ENCODE measurements at places on chromosomes 2 and 18.

DNA sequence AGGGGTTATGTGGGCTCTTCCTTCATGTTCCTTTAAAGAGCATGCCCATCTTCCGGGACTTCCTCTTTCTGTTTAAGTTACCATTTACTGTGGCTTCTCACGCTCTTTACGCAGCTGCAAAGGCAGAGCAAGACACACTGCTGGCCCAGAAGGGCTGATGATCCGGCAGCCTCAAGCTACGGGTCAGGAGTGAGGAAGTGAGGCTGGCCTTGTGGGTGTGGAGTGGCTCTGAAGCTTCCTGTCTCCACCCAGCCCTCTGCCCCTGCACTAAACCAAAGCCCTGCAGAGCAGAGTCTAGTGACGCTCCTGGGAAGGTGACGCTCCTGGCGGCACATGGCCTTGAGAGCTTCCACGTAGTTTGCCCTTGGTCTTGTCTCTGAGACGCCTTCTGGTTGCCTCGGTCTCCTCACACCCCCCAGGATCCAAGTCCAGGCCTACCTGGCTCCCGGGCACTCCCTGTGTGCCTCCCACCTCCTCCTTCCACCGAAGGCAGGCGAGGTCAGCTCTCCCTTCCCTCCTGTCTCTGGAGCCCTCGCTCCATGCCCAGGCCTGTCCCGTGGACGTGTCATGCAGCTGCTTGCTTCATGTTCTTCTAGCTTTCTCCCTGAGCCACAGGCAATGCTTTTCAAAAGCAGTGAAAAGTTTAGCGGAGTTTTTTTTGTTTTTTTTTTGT lies 50.3 kb downstream of the ARL4C start:
- no peak for DNase-seq

DNA sequence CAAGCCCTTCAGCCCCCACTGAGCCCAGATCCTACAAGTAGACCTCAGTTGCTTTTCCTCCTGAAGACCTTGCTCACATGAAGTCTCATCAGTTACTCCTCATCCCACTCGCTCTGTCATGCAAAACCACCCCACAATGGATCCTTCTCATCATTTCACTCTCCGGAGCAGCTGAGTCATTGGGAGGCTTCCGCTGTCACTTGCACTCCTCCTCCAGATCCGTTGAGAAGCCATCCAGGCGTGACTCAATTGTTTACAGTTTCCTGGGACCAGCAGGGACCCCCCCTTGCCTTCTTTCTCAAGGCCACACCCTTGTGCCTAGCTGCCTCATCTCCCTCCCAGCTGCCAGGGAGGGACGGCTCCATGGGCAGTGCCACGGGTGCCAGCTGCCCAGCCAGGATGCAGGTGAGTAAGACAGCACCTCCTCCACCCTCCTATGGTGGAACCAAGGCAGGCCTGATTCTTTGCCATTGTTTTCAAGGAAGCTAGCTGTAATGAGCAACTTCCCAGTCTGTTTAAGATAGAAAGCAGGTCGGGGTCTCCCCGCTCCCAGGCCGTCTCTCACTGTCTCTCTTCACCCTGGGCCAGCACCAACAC lies 16.3 kb downstream of the GPR55 start:
- no peak for DNase-seq

DNA sequence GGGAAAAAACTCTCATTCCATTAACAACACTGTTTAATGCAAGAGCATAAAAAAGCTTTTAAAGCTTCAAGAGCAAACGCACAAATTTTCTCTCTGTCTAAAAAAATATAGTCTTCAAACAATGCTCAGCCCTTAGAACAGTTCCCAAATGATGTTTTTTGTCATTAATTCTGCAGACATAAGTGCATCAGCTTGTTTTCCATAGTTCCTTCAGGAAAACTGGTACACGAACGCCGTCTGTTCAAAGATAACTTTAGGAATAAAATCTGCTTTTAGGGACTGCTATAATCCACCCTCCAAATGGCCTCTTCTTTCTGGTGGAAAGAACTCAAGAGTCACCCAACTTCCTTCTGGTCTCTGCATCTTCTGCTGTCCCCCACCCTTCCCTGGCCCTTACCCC lies 98.2 kb upstream of the SLC66A3 start:
- DNase-seq, result no peak

DNA sequence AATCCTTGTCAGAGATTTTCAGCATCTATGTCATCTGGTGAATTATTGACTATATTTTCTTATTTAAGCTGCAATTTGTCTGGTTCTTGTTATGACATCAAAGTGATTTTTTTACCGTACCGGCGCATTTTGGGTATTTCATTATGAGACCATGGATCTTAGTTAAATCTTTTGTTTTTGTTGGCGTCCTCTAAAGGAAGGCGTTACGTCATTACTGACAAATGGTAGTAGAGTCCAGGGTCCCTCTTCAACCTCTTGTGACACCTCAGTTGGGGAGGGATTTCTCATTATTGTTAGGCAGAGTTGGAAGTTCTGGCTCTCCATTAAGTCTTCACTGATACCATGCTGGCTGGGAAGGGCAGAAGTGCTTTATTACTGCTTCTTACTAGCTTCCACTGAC lies 175.8 kb upstream of the MMADHC start:
- DNase-seq, result no peak

DNA sequence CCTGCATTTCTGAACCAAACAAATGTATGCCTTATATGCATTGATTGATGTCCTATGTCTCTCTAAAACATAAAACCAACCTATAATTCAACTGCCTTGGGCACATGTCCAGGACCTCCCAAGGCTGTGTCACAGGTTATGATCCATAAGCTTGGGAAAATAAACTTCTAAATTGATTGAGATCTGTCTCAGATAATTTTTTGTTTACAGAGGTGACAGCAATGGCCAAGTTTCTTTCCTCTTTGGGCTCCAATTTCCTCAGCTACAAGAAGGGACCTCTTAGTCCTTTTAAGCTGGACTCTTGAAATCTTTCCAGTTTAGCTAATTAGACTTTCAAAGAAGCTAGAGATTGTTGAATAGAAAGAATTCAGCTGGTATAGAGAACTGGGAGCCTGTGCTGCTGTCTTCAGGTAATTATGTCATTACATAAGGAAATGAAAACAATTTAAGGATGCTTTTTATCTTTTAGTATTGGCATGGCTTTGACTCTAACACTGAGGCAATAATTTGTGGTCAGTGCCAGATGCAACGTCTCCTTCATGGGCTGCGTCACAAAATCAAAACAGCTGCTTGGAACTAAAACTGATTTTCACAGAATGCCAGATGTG lies 412.1 kb upstream of the TRIB2 start:
- no peak for DNase-seq

- DNase-seq, result no peak
These were observed 44.8 kb downstream of the MARCHF4 start for GRCh38 chr2:216327447-216327935.

- no peak for DNase-seq
These were observed 146.6 kb downstream of the ZNF516 start for GRCh38 chr18:76348267-76349066.

DNA sequence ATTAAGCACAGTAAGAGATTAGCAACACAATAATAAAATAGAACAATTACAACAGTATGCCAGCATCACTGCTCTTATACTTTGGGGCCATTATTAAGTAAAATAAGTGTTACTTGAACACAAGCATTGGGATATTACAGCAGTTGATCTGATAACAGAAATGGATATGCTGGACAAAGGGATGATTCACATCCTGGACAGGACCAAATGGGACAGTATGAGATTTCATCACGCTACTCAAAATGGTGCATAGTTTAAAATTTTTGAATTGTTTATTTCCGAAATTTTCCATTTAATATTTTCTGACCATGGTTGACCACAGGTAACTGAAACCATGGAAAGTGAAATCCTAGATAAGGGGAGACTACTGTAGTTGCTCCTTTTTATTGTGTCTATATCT lies 138.2 kb downstream of the UBR3 start:
- no peak for DNase-seq

- DNase-seq, result no peak
These were observed 50.5 kb downstream of the KCTD1 start for GRCh38 chr18:26497866-26498265.

GRCh38 chr2:232999354-232999753 lies 13.7 kb downstream of the NGEF start:
- no peak for DNase-seq

DNA sequence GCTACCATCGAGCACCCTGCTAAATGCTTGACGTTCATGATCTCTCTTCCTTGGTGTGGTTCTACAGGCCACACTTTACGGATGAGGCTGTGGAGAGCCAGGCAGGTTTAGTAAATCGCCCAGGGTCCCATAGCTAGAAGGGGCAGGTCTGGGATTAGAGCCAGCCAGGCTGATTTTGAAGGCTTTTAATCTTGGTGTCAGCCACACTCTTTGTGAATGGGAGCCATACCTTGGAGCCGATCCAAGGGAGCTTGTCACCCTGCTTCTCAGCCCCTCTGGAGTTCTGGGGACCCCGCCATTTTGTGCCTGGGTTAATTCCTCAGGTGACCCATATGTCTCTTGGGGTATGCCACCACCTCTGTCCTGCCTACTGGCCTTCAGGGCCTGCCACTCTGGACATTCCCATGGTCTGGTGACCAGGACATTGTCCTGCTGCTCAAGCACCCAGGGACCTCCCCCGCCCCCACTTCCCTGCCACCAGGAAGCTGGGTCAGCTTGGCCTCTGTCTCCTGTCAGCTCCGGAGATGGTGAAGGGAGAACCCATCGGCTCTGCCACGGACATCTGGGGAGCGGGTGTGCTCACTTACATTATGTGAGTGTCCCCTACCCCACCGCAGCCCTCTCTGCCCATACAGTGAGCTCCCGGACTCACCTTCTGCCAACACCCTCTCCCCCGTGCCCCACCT lies 7.3 kb upstream of the GMPPA start:
- no peak for DNase-seq
